ENCODE measurements at places on chromosomes 16 and 17. TPM values are rescaled to one million over a fixed set of nuclear protein-coding genes. Genes with fewer than 3 reads are reported as not detected.

Gene ACSM5
- total RNA-seq, result not detected

Gene RASD1
- 1.8 TPM for total RNA-seq

Gene TAT
- total RNA-seq, result not detected

Gene SMG1
- total RNA-seq, result 90.6 TPM

Gene KRTAP2-2
- total RNA-seq, result not detected

Gene PLA2G10
- total RNA-seq, result 0.54 TPM

GRCh38 chr16:47787696-47788095, 326.6 kb downstream of the PHKB start:
- H3K4me1 ChIP-seq, result no peaks in the 10 kb centered on the region
- DNase-seq, result no peak
- H3K4me3 ChIP-seq, result no peak overlapping the region
- H3K36me3 ChIP-seq, result no peaks in the 10 kb centered on the region

DNA sequence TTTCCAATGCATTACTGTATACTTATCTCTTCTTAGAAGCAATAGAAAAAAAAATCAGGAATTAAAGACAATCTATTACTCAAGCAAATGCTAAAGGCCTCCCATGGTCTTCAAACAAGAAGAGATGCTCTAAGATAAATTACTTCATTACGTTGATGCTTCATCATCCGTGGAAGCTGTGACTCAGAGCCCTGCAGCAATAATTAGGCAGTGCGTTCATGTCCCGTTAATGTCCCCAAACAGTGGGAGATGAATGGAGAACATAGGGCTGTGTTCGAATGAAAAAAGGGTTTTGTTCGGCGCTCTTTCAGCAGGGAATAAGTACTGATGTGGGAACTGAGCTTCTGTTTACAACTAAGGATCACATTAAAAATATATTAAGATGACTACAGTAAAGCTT, 15.9 kb upstream of the PDXDC1 start:
- DNase-seq, result peak; percentile 33
- H3K36me3 ChIP-seq, result no peaks in the 10 kb centered on the region
- no peak overlapping the region for H3K27ac ChIP-seq
- H3K4me1 ChIP-seq, result no peaks in the 10 kb centered on the region
- no peaks in the 10 kb centered on the region for H3K27me3 ChIP-seq

DNA sequence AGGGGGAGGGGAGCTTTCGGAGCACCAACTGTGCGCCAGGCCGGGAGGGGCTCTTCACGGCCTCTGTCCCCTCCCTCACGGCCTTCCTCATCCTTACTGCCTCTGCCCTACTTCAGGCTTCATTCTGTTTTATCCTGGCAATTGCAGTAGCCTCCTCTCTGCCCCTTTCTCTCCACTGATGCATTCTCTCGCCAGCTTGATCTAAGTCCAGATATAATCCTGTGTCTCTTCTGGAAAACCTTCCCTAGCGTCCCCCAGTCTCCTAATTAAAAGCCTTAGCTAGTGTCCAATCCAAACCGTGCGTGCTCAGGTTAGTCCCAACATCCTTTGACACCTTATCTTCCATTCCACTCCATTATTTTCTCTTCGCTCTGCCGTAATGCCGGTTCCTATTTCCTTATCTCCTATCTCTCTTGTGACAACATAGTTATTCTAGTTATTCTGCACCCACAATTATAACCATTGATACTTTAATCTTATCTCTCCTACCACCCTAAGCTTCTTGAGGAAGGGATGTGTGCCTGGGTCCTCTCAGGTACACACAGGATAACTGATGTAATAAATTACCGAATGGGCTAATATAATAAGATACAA, 869 bp downstream of the ZNF48 start:
- DNase-seq, result no peak
- H3K27me3 ChIP-seq, result no peaks in the 10 kb centered on the region
- peaks cover 11% of the 10 kb centered on the region for H3K36me3 ChIP-seq

- H3K4me3 ChIP-seq, result no peak overlapping the region
- H3K36me3 ChIP-seq, result no peaks in the 10 kb centered on the region
- H3K27ac ChIP-seq, result no peak overlapping the region
- no peaks in the 10 kb centered on the region for H3K27me3 ChIP-seq
These were observed 37.0 kb upstream of the PEMT start for GRCh38 chr17:17628388-17629008.

DNA sequence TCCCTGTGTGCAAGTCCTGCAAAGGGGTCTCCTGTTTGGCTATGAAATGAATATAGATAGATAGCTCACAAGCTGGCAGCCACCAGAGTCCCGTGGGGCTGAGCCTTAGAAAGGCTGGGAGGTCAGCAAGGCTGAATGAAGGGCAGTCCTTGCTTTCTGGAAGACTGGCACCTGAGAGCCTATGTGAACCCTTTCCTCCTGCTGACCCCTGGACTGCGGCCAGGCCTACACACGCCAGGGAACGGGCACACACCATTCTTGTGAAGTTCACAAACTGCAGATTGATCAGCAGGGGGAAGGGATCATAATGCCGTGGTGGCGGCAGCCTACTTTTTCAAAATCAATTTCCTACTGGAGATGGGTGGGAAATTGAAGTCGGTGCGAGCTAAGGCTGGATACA, 985 bp upstream of the C17orf107 start:
- no peak overlapping the region for H3K4me3 ChIP-seq
- peaks cover 16% of the 10 kb centered on the region for H3K36me3 ChIP-seq
- H3K4me1 ChIP-seq, result peaks cover 6% of the 10 kb centered on the region
- H3K27me3 ChIP-seq, result no peaks in the 10 kb centered on the region

GRCh38 chr16:87961623-87962022, 10.4 kb downstream of the BANP start:
- no peaks in the 10 kb centered on the region for H3K27me3 ChIP-seq
- no peaks in the 10 kb centered on the region for H3K36me3 ChIP-seq
- no peak for DNase-seq

GRCh38 chr16:31134091-31134571, 1.4 kb downstream of the PRSS8 start:
- H3K27me3 ChIP-seq, result no peaks in the 10 kb centered on the region
- peaks cover 49% of the 10 kb centered on the region for H3K4me1 ChIP-seq
- no peak for DNase-seq
- peaks cover 12% of the 10 kb centered on the region for H3K36me3 ChIP-seq

GRCh38 chr16:1788095-1788707, 5.3 kb downstream of the IGFALS start:
- H3K36me3 ChIP-seq, result peaks cover 44% of the 10 kb centered on the region
- H3K4me3 ChIP-seq, result no peak overlapping the region
- no peak overlapping the region for H3K27ac ChIP-seq
- no peak for DNase-seq
- no peaks in the 10 kb centered on the region for H3K4me1 ChIP-seq
- H3K27me3 ChIP-seq, result no peaks in the 10 kb centered on the region

DNA sequence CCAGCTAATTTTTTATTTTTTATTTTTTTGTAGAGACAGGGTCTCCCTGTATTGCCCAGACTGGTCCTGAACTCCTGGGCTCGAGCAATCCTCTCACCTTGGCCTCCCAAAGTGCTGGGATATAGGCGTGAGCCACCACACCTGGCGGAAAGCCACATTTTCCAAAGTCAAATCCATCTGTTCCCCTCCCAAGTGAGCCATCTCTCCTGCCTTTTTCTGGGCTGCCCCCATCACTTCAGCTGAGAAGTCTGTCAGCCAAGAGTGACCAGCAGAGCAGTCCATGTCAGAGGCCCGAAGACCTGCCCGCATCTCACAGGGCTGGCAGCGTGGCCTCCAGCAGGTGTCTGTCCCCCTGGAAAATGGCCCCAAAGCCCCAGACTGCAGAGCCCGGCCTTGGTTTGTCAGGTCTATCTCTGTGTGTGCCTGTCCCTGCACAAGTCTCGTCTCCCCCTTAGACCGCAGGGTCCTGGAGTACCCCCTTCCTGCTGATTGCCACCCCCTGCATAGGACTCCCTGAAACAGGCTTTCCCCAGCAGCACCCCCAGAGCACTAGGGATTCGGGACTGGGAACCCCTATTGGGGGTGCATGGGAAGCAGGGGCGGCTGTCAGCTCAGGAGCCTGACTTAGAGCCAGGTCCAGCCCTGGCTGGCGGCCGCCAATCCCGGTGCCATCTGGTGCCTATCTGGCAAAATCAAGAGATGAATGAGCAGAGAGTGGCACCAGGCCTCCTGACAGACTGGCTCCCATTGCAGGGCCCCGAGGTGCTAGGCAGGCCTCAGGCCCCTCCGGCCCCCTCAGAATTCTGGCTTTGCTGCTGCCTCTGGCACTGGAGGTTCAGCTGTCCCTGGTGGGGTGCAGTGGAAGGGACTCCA, 7.8 kb downstream of the TTYH2 start:
- no peaks in the 10 kb centered on the region for H3K36me3 ChIP-seq
- no peaks in the 10 kb centered on the region for H3K27me3 ChIP-seq
- H3K4me3 ChIP-seq, result no peak overlapping the region
- H3K27ac ChIP-seq, result no peak overlapping the region
- no peaks in the 10 kb centered on the region for H3K4me1 ChIP-seq

- H3K27me3 ChIP-seq, result no peaks in the 10 kb centered on the region
- H3K36me3 ChIP-seq, result no peaks in the 10 kb centered on the region
- peak overlapping the region; percentile 78 for H3K4me3 ChIP-seq
- DNase-seq, result no peak
- H3K27ac ChIP-seq, result no peak overlapping the region
These were observed 456 bp downstream of the SMURF2 start for GRCh38 chr17:64661726-64661975.

DNA sequence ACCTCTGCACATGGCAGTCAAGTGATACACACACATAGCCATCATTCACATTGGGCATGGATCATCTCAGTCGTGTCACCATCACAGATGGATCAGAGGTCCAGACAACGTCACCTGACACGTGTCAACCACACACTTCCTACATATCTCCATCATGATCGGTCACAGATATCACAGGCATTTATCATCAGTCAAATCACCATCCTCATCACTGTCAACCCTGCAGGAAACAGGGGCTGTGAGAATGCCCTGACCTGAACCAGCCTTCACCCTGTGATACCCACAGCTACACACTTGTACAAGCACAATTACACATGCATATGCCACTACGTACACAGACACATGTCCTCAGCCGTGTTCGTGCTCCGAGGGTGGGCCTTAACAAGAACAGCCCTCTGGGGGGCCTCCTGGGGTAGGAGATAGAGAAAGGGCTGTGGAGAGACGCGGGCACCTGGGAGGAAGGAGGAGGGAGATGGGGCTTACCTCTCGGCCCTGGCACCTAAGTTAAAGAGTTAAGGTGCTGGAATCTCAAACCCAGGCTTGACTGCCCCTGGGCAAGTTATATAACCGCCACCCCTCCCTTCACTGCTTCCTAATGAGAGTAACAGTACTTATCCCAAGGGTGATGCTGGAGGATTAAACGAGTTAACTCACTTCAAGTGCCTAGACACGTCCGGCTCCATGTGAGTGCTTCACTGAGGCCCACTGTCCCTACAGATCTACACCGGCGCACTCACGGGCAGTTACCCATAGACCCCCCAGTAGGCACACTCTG, 1.1 kb downstream of the SLC12A4 start:
- H3K27ac ChIP-seq, result no peak overlapping the region
- H3K4me1 ChIP-seq, result peaks cover 6% of the 10 kb centered on the region
- H3K27me3 ChIP-seq, result no peaks in the 10 kb centered on the region
- peak overlapping the region; percentile 66 for H3K4me3 ChIP-seq
- no peaks in the 10 kb centered on the region for H3K36me3 ChIP-seq
- DNase-seq, result no peak

DNA sequence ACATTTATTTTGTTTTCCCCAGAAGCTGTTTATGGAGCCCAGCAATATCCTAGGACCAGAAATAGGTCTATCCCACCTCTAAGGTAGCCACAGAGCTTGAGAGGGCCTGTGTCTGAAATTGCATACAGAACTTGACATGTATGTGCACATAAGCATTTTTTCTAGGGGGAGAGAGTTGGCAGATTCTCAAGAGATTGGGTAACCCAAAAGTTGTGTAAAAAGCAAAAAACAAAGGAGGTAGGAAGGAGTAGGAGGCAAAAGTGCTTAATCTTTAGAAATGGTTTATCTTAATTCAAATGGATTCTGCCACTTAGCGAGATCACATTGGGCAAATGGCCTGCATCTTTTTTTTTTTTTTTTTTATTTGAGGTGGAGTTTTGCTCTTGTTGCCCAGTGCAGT, 3.5 kb downstream of the PLK1 start:
- peaks cover 69% of the 10 kb centered on the region for H3K36me3 ChIP-seq
- DNase-seq, result no peak
- no peak overlapping the region for H3K27ac ChIP-seq
- no peaks in the 10 kb centered on the region for H3K27me3 ChIP-seq
- peaks cover 7% of the 10 kb centered on the region for H3K4me1 ChIP-seq

GRCh38 chr16:64975821-64976220, 146.0 kb downstream of the CDH11 start:
- no peaks in the 10 kb centered on the region for H3K4me1 ChIP-seq
- H3K36me3 ChIP-seq, result no peaks in the 10 kb centered on the region
- H3K27me3 ChIP-seq, result no peaks in the 10 kb centered on the region
- no peak for DNase-seq

DNA sequence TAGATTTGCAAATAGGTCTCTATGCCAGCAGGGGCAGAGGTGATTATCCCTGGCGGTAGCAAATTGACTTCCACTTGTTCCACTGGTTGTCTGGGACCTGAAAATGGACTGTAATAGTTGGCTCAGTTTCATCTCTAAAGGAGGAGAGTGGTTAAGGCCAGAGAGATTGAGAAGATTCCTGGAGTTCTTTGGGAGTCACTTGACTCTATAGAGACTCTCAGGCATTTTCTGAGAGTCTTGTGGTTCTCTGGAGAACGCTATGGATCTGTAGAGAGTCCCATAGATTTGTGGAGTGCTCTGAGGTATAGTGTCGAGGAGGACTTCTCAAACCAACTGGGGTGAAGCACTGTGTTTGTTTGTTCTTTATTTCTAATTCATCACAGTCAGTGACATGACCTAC, 8.9 kb upstream of the PMP22 start:
- no peak overlapping the region for H3K27ac ChIP-seq
- no peaks in the 10 kb centered on the region for H3K36me3 ChIP-seq
- peaks cover 9% of the 10 kb centered on the region for H3K4me1 ChIP-seq
- H3K4me3 ChIP-seq, result no peak overlapping the region

- no peak for DNase-seq
- no peak overlapping the region for H3K4me3 ChIP-seq
- H3K36me3 ChIP-seq, result peaks cover 51% of the 10 kb centered on the region
- H3K27ac ChIP-seq, result no peak overlapping the region
- H3K4me1 ChIP-seq, result peaks cover 5% of the 10 kb centered on the region
These were observed 2.6 kb downstream of the GPS2 start for GRCh38 chr17:7312432-7313087.

- no peaks in the 10 kb centered on the region for H3K27me3 ChIP-seq
- no peak overlapping the region for H3K27ac ChIP-seq
These were observed 371.8 kb upstream of the SALL1 start for GRCh38 chr16:51522902-51523301.

DNA sequence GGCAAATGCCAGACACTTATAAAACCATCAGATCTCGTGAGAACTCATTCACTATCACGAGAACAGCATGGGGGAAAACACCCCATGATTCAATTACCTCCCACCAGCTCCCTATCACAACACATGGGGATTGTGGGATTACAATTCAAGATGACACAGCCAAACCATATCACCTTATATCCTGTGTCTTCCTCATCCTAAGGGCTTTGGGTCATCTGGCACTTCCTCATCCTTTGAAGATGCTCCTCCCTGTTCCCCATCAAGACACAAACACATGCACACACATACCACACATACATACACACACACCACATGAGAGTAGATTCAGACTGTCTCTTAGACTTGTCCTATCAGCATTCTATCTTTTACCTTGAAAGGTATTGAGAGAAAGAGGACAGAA, 2.8 kb upstream of the PMFBP1 start:
- no peak overlapping the region for H3K27ac ChIP-seq
- no peak overlapping the region for H3K4me3 ChIP-seq
- H3K27me3 ChIP-seq, result no peaks in the 10 kb centered on the region
- H3K4me1 ChIP-seq, result no peaks in the 10 kb centered on the region

Data from H1 (cell line).